ENCODE measurements at places on chromosomes 13 and 19. TPM values are rescaled to one million over a fixed set of nuclear protein-coding genes. Genes with fewer than 3 reads are reported as not detected.

Gene TGFBR3L
- 6.5 TPM for total RNA-seq

Gene LILRA5
- total RNA-seq, result not detected

GRCh38 chr13:30862707-30863106, 43.4 kb upstream of the MEDAG start:
- no peak for DNase-seq

Gene ZNF296
- total RNA-seq, result 14.8 TPM

DNA sequence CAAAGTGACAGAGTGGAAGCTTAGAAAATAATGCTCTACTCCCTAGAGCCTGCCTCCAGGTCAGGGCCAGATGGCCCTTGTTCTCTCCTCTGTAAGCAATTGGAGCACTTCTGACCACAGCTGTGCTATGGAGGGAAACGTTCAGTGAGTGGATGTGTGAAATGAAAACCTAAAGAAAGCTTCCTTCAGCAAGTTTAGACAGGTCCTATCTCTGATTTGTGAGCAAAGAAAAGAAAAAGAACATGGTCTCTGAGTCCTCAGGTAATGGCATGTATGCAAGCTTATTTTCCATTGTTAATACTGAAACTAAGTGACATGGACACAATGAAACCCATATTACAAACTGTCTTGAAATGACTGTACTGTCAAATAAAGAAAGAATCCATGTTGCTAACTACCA, 1486.8 kb downstream of the EFNB2 start:
- no peak for DNase-seq

DNA sequence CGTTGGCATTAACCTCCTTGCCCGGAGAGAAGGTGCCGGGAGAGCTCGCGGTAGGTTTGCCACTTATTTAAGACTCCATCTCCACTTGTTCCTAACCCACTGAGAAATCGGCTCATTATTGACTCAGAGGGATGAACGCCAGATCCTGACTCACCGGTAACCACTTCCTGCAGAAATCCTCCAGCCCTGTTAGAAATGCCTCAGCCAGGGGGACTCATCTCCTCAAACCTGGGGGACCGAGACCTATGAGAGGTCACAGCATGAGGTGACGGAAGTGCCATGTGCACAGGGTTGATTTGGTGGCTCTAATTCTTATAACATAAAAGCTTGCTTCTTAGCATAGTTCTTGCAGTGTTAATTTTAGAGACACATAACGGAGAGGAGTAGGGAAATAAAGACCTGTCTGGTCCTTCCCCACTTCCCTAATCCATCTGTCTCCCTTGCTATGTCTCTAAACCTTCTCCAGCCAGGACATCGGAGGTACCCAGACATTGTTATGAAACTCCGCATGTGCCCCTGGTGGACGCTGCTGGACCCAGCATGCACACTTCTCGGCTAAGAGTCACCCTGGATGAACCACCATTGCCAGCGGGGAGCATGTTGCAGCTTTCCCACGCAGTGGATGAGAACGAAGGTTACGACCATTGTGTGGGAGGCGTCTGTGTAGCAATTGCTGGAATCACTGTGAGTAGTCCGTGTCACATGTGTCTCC, 158.9 kb downstream of the EFNB2 start:
- DNase-seq, result no peak

Gene GZMM
- 0.64 TPM for total RNA-seq

- no peak for DNase-seq
These were observed 49.3 kb upstream of the SPACA7 start for GRCh38 chr13:112326821-112327370.

DNA sequence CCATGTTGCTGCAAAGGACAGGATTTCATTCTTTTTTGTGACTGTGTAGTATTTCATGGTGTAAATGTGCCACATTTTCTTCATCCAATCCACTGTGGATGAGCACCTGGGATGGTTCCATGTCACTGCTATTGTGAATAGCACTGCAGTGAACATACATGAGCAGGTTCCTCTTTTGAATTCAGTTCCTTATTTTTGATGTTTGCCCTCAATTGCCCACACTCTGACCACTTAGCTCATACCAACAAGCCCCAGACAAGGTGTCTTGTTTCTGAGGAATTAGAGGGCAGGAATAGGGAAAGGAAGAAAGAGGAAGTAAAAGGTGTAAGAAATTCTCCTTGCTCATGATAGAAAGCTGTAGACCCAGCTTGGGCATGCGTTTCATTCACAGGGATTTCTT, 244.2 kb upstream of the ZNF507 start:
- DNase-seq, result no peak

GRCh38 chr13:62879071-62879470, 1463.4 kb upstream of the PCDH20 start:
- DNase-seq, result no peak

- no peak for DNase-seq
These were observed 25.2 kb upstream of the FNDC3A start for GRCh38 chr13:48950501-48950875.

Gene ZNF69
- 25.4 TPM for total RNA-seq

GRCh38 chr13:76892488-76892887, 6.3 kb upstream of the KCTD12 start:
- no peak for DNase-seq

Measured in H9 (cell line).